ENCODE measurements at places on chromosomes 16 and 17. TPM values are rescaled to one million over a fixed set of nuclear protein-coding genes. Genes with fewer than 3 reads are reported as not detected.

- peaks cover 33% of the 10 kb centered on the region for H3K4me1 ChIP-seq
- no peak overlapping the region for H3K4me3 ChIP-seq
- no peak overlapping the region for H3K27ac ChIP-seq
- no peaks in the 10 kb centered on the region for H3K36me3 ChIP-seq
These were observed 427.5 kb downstream of the MAF start for GRCh38 chr16:79172976-79173500.

DNA sequence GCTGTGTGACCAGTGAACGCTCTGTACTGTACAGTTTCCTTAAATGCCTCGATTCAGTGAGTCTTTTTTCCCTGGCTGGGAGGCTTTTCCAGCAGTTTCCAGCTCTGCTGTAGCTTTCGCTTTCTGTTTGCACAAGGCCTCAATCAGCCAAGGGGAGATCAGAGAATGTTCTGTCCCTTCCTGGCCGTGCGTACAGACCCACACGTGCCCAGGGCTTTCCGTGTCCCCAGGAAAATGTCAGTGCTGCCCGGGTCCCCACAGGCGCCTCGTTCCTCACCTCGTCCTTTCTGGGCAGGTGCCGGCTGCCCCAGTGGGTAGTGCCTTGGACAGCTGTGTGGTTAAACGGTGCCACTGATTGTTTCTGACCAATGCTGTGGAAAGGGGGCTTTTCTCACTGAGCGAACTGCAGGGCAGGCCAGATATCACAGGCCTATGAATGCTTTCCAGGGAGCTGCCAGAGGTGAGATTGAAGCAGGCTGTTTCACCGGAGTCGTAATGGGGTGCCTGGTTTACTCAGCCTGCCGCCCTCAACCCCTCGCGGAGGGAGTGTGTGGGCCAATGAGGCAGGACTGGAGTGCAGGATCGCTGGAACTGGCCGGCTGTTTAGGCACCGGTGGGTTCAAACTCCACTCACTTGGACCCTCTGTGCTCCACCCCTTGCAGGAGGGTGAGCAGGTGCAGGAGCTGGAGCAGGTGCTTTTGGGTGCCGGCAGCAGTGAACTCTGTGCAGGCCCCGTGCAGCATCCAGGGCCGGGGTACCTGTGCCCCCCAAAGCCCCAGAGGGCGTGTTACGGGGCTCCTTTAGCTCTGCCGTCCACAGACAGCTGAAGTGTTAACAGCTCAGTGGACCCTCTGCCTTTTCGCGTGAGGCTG lies 44.4 kb downstream of the ZNF778 start:
- H3K36me3 ChIP-seq = peaks cover 9% of the 10 kb centered on the region
- H3K4me1 ChIP-seq = peaks cover 7% of the 10 kb centered on the region
- peaks cover 10% of the 10 kb centered on the region for H3K27me3 ChIP-seq
- no peak overlapping the region for H3K27ac ChIP-seq

- no peak overlapping the region for H3K4me3 ChIP-seq
- peaks cover 15% of the 10 kb centered on the region for H3K4me1 ChIP-seq
- no peaks in the 10 kb centered on the region for H3K36me3 ChIP-seq
- DNase-seq = no peak
- H3K27me3 ChIP-seq = no peaks in the 10 kb centered on the region
- no peak overlapping the region for H3K27ac ChIP-seq
These were observed 26.8 kb downstream of the MARCHF10 start for GRCh38 chr17:62781356-62781755.

- no peaks in the 10 kb centered on the region for H3K4me1 ChIP-seq
- no peaks in the 10 kb centered on the region for H3K27me3 ChIP-seq
- no peak overlapping the region for H3K4me3 ChIP-seq
- H3K27ac ChIP-seq = no peak overlapping the region
These were observed 3.8 kb upstream of the SPEM1 start for GRCh38 chr17:7416323-7416722.

WFDC1 gene
- not detected for polyA plus RNA-seq

DNA sequence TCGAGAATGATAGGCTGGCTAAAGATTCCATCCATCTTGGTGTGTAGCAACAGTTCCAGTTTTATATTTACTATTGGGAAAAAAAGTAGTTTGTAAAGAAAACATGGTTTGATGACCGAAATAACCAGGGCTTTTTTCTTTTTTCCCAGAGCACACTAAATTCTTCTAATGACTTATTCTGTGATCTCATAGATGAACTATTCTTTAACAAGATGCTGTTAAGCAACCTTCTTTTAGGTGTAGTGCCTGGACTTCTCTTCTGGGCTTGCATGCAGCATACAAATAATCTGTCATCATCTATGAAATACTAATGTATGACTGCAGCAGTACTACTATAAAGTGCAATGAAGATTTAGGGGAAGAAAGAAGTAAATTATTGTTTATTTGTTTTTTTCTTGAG lies 11.0 kb upstream of the CAPNS2 start:
- H3K27ac ChIP-seq = no peak overlapping the region
- no peak for DNase-seq
- H3K4me3 ChIP-seq = no peak overlapping the region

- H3K27ac ChIP-seq = no peak overlapping the region
- no peak for DNase-seq
- no peak overlapping the region for H3K4me3 ChIP-seq
- peaks cover 61% of the 10 kb centered on the region for H3K36me3 ChIP-seq
These were observed 4.4 kb downstream of the PDIA2 start for GRCh38 chr16:287298-287811.

DNA sequence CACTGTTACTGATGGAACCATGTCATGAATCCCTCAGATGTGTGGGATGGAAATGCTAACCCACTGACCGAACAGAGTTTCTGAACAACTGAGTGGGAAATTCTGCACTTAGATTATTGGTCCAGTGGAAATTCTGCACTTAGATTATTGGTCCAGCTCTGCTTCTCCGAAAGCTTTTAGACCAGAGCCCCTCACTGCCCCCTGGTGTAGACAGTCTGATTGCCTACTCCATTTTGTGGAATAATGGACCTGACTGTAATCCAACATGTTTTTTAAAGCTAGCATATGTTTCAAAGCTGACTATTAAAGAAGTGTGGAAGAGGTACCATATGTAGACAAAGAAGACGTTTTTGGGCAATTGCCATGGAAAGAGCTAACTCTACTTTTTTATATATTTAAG lies 50.3 kb upstream of the TBX2 start:
- no peaks in the 10 kb centered on the region for H3K36me3 ChIP-seq
- H3K27me3 ChIP-seq = no peaks in the 10 kb centered on the region
- H3K27ac ChIP-seq = no peak overlapping the region
- no peak for DNase-seq
- no peaks in the 10 kb centered on the region for H3K4me1 ChIP-seq
- no peak overlapping the region for H3K4me3 ChIP-seq

All from CD14-positive monocyte (primary cell).